Foreskin keratinocyte (primary cell): ENCODE measurements at places on chromosomes 1 and 21.

DNA sequence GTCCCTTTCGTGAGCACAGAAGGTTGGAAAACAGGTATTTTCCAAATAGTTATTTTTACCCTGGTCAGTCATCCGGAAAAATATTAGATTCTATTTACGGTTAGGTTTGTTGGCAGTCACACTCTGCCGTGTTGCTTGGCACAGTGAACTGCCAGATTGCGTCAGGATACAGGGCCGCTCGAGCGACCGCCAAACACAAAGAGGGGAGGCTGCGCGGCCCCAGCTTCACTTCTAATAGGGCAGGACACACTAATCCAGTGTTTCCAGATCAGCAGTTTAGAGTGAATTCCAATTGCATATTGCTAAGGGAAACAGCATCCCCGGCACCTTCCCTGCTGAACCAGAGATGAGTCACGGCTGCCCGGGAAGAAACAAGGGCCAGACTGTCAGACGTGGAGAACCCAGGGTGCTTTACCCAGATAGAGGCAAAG, 22.9 kb downstream of the UMODL1 start:
- peak; percentile 70 for DNase-seq

- no peak for DNase-seq
These were observed 17.0 kb upstream of the ANGEL2 start for GRCh38 chr1:213032651-213033050.

DNA sequence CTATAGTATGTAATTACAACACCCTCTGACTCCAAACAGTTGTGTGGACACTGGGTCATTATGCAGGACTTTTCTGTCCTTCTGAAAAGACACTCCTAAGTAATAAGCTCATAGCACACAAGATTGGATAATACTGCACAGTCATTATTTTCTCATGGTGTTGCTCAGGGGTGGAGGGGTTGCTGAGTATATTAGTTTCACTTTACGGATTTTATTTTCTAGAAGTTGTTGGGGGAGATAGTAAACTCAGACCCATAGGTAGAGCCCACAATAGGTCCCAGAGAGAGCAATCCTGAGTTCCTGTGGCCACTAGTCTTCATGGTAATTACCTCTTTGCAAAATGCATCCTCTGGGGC, 53.4 kb downstream of the DUSP10 start:
- no peak for DNase-seq

GRCh38 chr1:76857973-76858372, 9.3 kb upstream of the ST6GALNAC5 start:
- DNase-seq = no peak

GRCh38 chr1:165845992-165846748, 18.8 kb downstream of the UCK2 start:
- no peak for DNase-seq

GRCh38 chr1:234226113-234226818, 147.0 kb upstream of the COA6 start:
- no peak for DNase-seq

GRCh38 chr21:32214654-32215305, 64.1 kb downstream of the MIS18A start:
- no peak for DNase-seq

DNA sequence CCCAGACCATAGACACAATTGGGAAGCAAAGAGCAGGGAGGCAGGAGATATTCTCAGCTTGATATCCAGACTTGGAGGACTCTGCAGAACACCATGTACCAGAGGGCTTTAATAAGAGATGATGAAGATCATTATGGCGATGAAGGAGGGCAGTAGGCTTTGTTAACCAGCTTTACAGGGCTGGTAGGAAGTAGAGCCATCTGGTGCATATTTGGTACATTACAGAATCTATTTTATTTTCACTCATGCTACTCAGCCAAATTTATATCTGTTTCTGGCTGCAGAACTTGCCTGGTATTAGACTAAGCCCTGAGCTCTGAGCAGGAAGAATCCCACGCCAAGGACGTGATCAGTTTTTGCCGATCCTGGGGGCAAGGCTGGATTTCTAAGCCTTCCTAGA, 61.8 kb upstream of the SYT6 start:
- no peak for DNase-seq
